ENCODE measurements at places on chromosomes 5 and 9.

- peak; percentile 81 for DNase-seq
Measured at GRCh38 chr5:172772112-172772906, 1.3 kb upstream of the DUSP1 start.

DNA sequence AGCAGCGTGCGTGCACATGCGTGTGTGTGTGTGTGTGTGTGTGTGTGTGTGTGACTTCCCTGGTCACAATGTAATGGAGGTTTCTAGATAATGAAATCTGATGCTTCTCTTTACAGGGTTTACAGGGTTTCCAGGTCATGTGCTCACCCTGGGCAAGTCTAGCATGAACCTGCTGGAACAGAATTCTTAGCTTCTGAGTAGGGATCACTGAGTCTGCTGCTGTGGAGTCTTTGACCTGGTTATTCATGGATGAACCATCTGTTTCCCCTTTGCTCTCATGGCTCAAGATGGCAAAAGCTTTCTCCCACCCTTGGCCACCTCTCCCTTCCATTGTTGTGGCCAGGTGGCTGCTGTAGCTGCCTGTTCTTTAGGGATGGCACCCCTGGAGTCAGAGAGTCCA is 111.6 kb upstream of the SHB start:
- no peak for DNase-seq

DNA sequence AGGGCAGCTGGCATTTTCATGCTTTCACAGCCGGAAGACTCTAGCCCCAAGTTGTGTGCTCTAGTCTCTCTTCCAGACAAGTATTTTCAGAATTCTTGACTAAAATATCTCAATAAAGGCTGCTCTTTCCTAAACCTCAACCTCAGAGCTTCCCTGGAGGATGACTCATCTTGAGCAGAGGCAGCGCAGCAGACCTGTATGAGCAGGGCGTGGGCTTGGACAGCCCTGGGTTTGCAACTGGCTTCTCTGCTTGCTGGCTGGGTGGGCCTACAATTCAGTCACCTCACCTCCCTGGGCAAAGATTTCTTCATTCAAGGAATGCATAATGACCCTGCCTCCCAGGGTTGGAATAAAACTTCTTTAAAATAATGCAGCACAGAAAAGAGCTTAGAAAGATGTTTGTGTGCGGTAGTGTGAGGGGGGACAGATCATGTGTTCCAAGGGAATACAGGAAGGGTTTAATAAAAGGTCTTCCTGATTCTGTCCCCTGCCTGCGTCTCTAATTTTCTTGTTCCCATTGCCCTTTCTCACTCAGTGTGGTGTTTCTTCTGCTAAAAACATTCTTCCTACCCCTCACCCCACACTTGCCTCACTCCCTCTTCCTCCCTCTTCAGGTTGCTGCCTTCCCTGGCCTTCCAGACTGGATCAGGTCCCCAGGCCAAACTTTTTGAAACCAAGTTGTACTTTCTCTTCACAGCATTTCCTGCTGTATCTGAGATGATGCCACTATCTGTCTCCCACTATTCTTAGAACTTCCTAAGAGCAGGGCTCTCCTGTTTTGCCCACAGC is 39.4 kb upstream of the MAP1B start:
- no peak for DNase-seq

GRCh38 chr9:17782430-17783149 is 203.7 kb downstream of the SH3GL2 start:
- no peak for DNase-seq

- DNase-seq = no peak
Measured at GRCh38 chr9:20033511-20033910, 244.7 kb upstream of the SLC24A2 start.

- no peak for DNase-seq
Measured at GRCh38 chr9:85157772-85158171, 488.2 kb downstream of the NTRK2 start.

DNA sequence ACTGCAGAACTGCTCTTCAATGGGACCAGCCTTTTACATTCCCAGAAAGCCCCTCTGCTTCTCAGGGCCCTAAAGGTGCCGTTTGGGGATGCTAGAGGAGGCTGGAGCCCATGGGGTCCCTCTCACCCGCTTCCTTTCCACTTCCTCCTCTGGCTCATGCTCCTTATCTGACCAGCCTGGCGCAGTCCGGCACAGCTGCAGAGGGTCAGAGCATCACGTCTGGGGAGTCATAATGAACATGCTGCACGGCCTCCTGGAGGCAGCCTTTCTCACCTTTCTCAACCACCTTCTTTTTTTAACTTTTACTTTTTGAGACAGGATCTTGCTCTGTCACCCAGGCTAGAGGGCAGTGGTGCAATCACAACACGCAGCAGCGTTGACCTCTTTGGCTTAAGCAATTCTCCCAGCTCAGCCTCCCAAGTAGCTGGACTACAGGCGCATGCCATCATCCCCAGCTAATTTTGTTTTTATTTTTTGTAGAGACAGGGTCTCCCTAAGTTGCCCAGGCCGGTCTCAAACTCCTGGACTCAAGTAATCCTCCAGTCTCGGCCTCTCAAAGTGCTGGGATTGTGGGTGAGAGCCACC is 15.1 kb upstream of the TCF7 start:
- DNase-seq = no peak

GRCh38 chr9:99682870-99683269 is 138.8 kb upstream of the NR4A3 start:
- DNase-seq = no peak

GRCh38 chr5:117731446-117731845 is 1156.8 kb upstream of the SEMA6A start:
- DNase-seq = no peak

- no peak for DNase-seq
Measured at GRCh38 chr5:152529440-152529839, 124.4 kb upstream of the NMUR2 start.

- DNase-seq = no peak
Measured at GRCh38 chr5:157342822-157343402, 77.0 kb downstream of the CYFIP2 start.

DNA sequence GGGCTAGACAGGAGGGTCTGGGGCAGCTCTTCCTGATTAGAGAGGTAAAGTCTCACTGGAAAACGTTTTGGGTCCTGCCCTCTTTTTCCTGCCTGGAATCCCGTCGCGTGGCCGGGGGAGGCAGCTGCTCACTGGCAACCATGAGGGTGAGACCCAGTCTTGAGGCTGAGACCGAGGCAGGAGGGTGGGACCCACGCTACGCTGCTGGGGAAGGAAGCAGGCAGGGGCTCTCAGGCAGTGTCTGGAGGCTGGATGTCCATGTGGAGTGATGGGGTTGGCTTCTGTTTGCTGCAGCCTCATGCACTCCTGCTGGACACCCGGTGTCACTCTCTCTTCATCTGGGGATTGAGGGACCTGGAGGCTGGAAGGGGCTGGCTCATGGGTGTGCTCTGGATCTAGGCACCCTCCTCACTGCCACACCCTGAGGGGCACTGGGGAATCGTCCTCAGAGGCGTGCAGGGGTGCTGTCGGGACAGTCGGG is 11.3 kb upstream of the SLC2A6 start:
- DNase-seq = no peak

DNA sequence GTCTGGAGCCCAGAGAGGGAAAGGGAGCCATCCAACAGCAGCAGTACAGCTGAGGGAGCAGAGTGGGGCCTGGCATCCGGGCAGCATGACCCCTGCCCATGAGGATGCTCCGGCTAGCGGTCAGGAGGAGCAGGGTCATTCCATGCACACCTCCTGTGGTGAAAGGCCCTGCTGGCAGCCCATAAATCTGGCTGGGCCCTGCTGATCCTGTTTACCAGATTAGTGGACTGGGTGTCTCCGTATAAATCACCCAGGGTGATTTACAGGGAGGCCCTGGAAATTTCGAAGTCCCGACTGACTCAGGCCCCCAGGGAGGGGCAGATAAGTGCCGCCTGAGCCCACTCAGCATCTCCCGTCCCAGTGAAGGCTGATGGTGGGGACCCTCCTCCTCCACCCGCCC is 117.6 kb upstream of the HAND1 start:
- no peak for DNase-seq

DNA sequence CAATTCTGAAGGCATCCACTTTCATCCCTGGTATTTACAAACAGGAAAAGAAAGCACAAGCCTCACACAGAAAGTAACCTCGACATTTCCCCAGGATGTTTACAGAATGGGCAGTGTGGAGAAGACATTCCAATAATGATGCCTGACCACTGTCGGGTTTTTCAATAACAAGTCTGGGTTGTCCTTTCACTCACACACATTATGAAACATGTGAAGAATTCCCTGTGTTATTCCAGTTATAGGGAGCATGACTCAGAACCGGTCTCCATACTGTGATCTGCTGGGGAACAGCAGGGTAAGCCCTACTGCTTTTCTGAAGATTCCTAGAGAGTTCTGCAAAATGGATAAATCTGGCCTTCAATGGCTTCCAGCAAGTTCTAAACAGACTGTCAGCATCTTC is 155.3 kb downstream of the ADAMTS12 start:
- DNase-seq = no peak

GRCh38 chr5:36153298-36153677 is 1.4 kb downstream of the SKP2 start:
- no peak for DNase-seq

GRCh38 chr5:131635684-131636572 is 899 bp upstream of the RAPGEF6 start:
- no peak for DNase-seq

- no peak for DNase-seq
Measured at GRCh38 chr9:116905171-116905588, 218.1 kb downstream of the TRIM32 start.

- no peak for DNase-seq
Measured at GRCh38 chr9:133979273-133979920, 12.7 kb downstream of the VAV2 start.

- DNase-seq = no peak
Measured at GRCh38 chr9:22035591-22036011, 26.5 kb upstream of the CDKN2B start.

DNA sequence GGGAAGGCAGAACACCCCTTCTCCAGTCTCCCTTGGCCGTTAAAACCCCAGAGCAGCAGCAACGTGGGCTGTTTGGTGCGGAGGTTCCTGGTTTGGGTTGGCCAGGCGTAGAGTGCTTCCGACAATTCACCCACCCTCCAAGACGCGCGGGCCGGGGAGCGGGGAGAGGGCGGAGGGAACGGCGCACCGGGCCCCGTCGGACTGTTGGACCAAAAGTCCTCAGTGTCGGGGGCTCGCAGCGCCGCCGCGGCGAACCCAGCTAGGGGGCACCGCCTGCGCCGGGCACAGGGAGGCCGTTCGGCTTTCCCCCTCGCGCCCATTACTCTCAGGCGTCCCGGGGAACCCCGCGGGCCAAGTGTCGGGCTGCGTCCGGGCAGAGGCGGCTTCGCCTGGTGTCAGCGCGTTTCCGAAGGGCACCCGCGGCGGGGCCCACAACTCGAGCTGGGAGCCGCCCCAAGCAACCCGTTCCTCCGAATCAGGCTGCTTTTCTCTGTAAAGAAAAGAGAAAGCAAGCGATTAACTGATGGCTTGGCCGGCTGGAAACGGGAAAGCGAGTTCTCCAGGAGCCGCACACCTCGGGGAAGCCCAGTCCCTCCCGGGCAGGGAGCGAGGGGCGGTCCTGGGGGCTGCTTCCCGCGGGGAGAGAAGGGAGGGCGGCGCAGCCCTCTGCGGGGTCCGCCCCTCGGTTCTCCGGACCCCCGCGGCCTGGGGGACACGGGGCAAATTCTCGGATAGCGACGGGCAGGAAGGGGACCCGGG is 145.5 kb downstream of the ERCC6L2 start:
- no peak for DNase-seq

- DNase-seq = no peak
Measured at GRCh38 chr5:55141945-55142690, 17.9 kb upstream of the GPX8 start.

DNA sequence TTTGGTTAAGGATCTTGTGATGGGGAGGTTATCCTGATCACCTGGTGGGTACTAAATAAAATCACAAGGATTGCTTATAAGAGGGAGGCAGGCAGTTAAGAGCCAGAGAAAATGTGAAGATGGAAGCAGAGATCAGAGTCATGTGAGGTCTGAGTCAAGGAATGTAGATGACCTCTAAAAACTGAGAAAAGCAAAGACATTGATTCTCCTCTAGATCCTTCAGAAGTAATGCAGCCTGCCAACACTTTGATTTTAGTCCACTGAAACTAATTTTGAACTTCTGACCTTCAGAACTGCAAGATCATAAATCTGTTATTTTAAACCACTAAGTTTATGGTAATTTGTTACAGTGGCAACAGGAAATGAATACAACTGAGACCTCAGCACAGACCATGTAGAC is 499.0 kb downstream of the GADD45G start:
- no peak for DNase-seq

- DNase-seq = no peak
Measured at GRCh38 chr5:160187091-160187490, 42.2 kb upstream of the FABP6 start.

DNA sequence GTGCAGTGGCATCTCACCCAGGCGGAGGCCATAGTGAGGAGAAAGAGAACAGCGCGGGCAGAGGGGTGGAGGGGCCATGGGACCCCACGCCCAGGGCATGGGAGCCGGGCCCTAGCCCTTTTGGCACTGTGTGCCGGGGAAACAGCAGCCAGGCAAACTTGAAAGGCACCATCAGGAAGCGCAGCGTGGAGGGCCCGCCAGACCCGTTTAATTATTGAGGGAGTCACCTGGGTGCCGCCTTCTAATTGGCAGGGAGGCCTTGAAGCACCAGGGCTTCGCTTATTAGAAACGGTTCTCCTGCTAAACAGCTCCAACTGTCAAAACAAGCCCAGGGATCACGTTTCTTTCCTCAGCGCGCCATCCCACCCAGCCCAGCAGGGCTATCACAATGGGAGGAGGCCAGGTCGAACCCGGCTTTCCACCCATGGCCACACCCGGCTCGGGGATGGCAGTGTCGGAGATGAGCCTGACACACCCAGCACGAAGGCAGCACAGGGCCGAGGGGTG is 104.6 kb upstream of the SARDH start:
- DNase-seq = no peak

- DNase-seq = no peak
Measured at GRCh38 chr9:26237256-26237655, 559.0 kb upstream of the TUSC1 start.

GRCh38 chr5:136089791-136090190 is 42.9 kb upstream of the SMAD5 start:
- DNase-seq = no peak

GRCh38 chr5:66897356-66897755 is 299.2 kb downstream of the CD180 start:
- DNase-seq = no peak

DNA sequence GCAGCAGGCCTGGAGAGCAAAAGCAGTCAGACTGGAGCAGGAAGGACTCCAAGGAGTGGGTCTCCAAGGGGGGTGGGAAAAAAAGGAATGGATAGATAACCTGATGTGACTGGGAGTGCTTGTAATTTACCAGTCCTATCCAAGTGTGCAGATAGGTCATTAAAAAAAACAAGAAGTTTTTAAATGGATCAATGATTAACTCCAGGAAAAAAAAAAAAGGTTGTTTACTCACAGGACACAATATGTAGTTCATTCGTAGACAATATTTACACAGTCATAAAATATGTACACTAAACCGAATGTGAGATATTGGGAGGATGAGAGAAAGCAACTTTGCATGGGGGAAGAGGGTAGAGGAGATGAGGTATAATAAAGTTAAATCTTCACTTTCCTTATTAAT is 20.4 kb downstream of the ZBTB5 start:
- no peak for DNase-seq

DNA sequence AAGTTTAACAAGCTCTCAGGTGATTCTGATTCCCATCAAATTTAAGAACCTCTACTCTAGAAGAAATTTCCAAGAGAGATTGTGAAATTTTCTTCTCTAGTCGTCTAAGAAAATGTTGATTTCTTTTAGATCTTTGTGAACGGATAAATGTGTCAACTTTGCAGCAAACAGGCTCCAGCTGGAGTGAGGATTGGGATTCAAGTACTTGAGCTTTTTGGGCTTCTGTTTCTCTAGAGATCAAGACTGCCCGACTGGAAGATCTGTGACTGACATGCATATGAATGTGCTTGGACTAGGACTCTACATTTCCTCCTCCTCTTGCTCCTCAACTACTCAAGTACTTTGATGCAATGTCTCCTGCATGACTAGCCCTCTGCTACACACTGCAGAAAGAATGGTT is 388.3 kb downstream of the TMEM38B start:
- DNase-seq = no peak
